DND-41 (cell line): ENCODE measurements at places on chromosomes 11 and 22.
A peak's percentile ranks its signal among the peaks of the same experiment; 100 is the strongest.

GRCh38 chr11:128294001-128294670 lies 293.2 kb downstream of the ETS1 start:
- DNase-seq: no peak

- DNase-seq: no peak
Measured at GRCh38 chr11:114148013-114148382, 88.5 kb downstream of the ZBTB16 start.

DNA sequence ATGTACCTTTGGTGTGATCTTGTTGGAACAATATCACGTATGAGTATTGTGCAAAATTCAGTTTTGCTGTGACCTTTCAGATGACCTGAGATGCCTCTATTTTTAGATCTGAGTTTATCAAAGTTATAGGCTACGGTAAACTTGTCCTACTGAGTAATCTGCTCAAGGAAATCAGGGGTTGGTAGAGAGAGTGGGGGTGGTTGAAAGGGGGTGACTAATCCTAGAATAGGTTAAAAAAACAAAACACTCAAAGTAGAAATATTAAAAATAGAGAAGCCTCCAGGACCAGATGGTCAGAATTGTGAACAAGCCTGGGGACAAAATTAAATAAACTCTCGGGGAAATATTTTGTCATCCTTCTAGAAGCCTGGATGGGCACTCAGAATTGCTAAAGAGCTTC lies 59.9 kb upstream of the C11orf87 start:
- no peak for DNase-seq

DNA sequence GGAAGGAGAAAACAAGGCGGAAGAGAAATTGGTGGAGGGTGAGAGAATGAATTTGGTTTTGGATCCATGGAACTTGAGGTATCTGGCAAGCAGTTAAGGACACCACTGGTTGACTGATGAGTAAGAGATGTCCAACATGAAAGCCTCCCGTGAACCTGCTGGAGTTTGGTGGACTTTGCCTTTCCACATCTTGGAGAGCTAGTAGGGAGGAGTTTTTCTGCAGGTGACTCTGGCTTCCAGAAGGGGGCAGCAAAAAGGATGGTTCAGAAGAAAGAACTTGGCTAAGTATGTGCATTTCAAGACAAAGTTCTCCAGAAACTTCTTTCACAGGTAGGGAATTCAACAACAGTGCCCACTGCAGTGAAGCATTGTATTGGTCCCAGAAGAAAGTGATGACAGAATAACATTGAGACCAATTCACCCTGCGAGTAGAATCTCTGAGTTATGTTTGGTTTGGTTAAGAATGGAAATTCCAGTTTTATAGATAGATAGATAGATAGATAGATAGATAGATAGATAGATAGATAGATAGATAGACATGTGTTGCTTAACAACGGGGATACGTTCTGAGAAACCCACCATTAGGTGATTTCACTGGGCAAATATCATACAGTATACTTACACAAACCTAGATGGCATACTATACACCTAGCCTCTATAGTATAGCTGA lies 28.5 kb downstream of the DCDC1 start:
- peak; percentile 11 for DNase-seq

GRCh38 chr22:29625090-29625825 lies 21.8 kb downstream of the NF2 start:
- DNase-seq: peak; percentile 58

- no peak for DNase-seq
Measured at GRCh38 chr22:30249049-30250038, 2.8 kb upstream of the LIF start.

- DNase-seq: no peak
Measured at GRCh38 chr11:102727890-102728289, 3.1 kb upstream of the MMP8 start.

- no peak for DNase-seq
Measured at GRCh38 chr22:40235308-40235707, 57.6 kb downstream of the TNRC6B start.

- DNase-seq: peak; percentile 6
Measured at GRCh38 chr11:66437979-66438503, 607 bp downstream of the MRPL11 start.

DNA sequence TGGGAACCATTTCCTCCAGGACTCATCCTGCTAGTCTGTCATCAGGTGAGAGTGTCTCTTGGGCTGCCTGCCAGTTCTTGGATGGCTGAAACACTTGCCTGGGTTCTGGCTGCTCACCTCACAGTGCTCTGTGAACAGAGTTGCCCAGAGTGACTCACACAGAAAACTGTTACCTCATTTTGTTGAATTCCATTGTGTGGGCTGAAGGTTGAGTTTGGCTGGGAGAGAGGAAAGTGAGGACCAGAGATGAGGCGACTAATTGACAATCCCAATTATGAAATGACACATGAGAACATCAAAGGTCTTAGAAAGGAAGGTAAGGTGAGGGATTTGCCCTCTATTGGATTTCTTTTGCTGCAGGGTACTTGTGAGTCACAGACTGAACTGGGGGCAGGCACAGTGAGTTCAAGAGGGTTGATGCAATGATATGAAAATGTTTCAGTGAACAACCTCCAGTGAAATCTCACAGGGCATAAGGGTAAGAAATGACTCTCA lies 20.2 kb upstream of the CALCB start:
- no peak for DNase-seq

DNA sequence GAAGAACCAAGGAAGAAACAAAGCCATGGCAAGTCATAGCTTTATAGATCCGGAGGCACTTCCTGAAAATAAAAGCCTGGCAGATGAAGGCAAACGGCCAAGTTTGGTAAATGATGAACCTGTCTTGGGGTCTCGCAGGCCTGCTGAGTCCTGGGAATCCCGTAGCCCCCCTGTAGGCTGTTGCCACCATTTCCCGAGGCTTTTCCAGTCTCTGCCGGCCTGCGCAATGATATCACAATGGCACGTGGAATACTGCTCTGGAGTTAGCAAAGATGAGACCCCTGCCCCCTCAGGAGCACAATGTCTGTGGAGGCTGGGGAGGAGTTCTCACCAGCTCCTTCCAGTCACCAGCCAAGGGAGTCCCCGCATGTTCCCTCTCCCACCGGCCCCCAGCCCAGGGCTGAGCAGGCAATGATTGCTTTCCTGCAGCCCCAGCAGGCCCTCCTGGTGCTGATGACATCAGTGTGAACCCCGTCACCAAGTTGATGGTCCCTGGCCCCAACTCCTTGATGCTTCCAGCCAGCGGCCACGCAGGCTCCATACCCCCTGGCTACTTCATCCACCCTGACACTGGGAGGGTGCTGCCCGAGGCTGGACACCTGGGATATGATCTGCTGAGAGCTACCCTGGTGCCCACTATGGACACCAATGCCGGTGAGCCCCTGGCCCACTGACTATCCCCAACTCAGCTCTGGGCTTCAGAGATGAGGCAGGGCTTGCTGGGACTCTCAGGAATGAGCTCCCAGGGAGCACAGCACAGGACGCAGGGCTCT lies 55.9 kb downstream of the BTG4 start:
- DNase-seq: no peak

GRCh38 chr11:103051151-103051801 lies 40.7 kb downstream of the DCUN1D5 start:
- no peak for DNase-seq

- peak; percentile 39 for DNase-seq
Measured at GRCh38 chr22:26172389-26172990, 3.2 kb downstream of the SEZ6L start.

DNA sequence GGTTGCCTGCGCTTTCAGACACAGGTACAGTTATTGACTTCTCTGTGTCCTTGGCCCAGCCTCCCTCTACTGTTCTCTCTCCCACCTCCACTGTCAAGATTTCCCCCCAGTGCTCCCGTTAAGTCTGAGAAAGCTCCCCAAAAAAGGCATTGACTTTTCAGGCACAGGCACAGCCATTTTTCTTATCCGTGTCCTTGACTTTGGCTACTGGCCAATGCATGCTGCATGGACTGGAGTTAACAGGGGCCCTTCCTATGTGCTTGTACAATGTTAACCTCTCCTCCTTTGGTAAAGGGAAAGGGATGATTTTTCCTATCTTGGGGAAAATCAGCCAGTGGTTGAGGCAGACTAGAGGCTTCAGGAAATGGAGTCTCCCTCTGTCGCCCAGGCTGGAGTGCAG lies 4.3 kb downstream of the APOL5 start:
- DNase-seq: no peak

DNA sequence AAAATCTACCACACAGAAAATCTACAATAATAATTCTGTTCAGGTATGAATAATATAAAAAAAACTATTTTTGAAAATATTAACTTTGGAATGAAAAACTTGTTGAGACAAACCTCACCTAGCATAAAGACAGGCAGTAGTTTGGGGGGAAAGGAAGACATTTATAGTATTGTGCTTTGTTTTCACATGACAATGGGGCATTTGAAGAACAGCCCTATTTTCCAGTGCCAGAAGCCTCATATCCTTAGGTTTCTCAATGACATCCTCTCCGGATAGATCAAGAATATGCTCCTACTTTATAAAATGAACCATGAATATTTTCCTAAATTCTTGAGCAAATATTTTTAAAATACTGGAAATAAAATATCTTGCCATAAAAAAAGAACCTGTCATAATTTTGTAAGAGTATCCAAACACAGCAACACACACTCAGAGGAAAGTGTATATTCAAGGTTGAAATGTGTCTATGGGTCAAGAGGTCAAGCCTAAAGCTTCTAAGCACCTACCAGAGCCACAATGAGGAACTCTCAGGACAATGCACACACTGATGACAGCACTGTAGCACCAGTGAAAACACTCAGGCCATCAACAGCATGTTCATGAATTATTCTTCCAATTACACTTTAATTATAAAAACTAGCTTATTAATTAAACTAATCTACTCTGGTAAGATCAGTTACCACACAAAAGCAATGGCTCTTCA lies 68.7 kb downstream of the MRTFA start:
- no peak for DNase-seq
